ENCODE measurements at places on chromosomes 1 and 21.

DNA sequence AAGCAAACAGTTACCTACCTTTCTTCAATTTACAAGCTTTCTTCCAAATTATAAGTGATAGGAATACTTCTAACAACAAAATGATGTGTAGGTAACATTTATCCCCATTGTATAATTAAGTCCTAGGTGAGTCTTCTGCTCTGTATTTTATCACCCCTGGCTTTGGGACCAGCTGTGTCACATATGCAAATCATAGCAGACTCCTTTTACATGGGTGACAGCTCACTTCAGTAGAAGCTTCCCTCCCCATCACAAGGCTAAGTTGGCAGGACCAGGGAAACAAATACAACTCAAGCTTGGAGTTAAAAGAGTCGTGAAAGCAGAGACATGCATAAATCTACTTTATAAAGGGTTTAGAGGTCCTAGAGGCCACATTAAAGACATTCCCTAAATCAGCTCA is 121.1 kb upstream of the RUNX1 start:
- DNase-seq, result no peak

- no peak for DNase-seq
These were observed 178.9 kb upstream of the FOXD3 start for GRCh38 chr1:63143482-63143881.

- DNase-seq, result no peak
These were observed 274.5 kb downstream of the S1PR1 start for GRCh38 chr1:101511202-101511891.

DNA sequence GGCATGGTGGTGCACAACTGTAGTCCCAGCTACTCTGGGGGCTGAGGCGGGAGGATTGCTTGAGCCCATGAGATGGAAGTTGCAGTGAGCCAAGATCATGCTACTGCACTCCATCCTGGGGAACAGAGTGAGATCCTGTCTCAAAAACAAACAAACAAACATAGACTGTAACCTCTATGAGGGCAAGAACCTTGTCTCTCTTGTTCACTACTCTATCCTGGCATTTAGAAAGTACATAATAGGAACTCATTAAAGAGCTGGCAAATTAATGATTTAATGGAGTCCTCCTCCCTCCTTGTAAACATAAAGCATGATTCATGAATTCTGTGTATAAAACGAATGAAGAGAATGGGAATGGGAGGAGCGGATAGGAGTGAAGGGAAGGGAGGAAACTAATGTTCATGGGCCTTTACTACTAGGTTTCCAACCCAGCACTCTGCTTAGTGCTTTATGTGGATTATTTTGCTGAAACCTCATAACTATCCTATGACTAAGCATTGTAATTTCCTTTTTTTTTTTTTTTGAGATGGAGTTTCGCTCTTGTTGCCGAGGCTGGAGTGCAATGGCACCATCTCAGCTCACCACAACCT is 8.6 kb downstream of the LMOD1 start:
- DNase-seq, result no peak

GRCh38 chr1:174017231-174017970 is 4.8 kb downstream of the RC3H1 start:
- DNase-seq, result no peak

DNA sequence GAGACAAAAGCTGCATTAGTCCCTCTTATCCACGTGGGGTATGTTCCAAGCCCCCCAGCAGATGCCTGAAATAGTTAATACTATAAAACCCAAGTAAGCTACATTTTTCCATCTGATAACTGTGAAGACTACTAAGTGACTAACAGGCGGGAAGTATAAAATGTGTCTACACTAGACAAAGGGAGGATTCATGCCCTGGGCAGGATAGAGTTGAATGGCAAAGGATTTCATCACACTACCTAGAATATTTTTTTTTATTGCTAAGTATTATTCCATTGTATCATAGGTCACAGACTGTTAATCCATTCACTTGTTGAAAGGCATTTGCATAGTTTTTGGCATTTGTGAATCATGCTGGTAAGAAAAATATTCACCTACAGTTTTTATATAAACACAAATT is 26.4 kb upstream of the CFHR4 start:
- no peak for DNase-seq

DNA sequence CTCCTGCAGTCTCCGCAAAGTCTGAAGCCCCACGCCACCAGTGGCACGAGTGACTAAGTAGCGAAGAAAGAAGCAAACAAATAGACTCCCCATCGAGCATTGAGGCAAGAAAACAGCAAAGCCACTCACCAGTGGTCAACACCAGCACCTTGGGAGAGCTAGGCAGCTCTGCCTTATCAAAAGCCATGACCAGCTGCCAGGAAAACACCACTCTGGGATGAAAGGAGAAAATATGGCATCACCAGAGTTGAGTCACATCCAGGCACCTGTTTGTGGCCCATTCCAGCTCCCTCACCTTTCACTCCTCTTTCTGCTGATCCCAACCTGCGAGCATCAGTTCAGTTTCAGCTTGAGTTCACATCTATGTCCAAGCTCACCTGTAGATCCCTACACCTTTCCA is 17.2 kb downstream of the PDZK1 start:
- DNase-seq, result no peak

DNA sequence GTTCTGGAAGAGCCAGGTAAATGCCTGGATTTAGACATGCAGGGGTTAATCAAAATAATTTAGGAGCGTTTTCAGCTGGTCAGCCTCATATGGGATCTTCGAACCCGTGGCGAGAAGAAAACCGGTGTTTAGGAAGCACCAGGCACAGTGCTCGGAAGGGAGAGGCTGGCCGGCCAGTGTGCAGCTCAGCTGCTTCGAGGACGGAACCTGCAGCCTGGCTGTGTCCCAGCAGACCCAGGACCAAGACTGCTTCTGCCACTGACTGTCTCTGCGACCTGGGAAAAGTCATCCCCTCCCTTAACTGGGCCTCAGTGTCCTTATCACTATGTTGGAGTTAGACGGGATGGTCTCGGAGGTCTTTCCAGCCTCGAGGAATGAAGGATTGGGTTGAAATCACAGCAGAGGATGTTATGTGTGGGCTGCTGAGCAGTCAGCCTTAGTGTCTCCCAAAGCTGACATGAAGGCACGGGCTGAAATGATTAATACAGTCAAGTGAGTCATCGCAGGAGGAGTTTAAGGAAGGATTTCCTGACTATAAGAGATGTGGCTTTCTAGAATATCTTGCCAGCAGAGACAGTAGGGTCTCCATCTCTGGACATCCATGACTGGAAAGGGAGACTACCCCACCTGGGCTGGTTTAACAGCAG is 20.8 kb downstream of the PPFIA4 start:
- DNase-seq, result no peak

GRCh38 chr1:75708910-75709309 is 15.6 kb upstream of the ACADM start:
- no peak for DNase-seq

- DNase-seq, result no peak
These were observed 35.6 kb downstream of the NUF2 start for GRCh38 chr1:163357378-163357777.

DNA sequence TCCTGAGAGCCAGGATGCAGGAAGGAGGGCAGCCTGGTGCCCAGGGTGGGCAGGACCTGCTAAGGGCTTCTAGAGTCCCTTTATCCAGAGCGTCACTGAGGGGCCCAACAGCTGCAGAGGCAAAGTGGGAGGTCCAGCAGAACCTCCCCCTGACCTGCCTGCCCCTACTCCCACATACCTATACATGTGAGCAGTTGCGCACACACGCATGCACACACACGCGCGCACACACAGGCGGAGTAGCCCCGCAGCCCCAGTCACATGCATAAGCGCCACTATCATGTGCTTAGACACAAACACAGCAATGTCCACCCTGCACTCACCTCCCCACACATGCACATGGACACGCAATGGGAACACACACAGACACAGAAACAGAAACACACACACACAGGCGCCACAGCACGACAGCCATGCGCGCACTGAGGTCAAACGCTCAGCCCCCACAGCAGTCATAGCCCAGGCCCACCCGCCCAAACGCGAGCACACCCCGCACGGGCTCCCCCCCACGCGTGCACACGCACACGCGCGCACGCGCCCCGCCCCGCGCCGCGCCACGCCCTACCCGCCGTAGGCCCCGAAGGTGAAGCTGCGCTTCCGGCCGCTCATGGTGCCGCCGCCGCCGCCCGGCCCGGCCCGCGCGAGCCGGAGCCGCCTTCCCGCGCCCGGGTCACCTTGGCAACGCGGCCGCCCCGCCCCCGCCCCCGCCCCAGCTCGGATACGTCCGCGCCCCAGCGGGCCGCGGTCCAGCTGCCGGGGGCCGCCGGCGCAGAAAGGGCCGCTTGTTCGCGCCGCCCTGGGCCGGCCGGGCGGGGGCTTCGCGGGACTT is 17.7 kb downstream of the RAP1GAP start:
- DNase-seq, result no peak

DNA sequence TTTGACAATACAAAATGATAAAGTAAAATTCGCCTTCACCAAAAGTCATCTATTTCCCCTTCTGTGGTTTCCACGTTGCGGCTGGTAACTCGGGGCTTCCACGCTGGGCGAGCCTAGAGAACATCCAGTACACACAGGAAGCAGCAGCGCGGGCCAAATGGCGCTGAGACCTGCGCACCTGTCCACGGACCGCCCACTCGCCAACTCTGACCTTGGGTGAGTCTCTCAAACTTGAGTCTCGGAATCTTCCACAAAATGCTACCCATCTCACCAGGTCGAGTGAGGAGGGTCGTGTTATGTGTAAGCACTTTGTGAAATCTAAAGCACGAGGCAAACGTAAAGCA is 820 bp upstream of the TTF2 start:
- no peak for DNase-seq

GRCh38 chr1:245542365-245542764 is 387.6 kb downstream of the KIF26B start:
- no peak for DNase-seq

GRCh38 chr1:189804352-189804751 is 673.3 kb downstream of the BRINP3 start:
- no peak for DNase-seq

- DNase-seq, result no peak
These were observed 83.8 kb downstream of the EVI5 start for GRCh38 chr1:92701147-92701546.

DNA sequence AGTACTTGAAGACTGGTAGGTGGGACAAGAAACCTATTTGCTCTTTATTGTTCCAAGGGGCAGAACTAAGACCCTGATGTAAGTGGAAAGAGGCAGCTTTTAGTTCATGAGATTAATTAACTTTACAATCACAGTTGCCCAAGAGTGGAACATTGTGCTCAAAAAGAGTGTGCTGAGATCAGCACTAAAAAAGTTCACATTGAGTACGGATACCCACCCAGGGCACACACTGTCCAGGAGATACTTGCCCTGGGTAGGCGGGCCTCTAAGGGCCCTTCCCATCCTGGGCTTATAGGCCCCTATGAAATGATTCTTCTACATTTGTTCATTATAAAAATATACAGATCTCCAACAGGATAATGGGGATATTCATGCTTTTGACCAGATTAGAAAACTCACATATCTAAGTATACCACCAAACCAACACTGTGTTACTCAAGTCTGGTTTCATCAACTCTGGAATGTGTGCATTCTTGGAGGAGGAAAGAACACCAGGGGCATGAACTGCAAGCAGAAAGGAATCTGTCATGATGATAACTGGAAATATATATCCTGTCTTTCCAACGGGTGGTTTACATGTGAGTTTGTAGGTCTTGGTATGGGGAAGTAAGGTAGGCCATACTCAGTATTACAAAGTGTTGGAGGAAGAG is 626.2 kb downstream of the SMYD3 start:
- no peak for DNase-seq

- DNase-seq, result no peak
These were observed 431 bp downstream of the EEIG2 start for GRCh38 chr1:108560189-108560873.

- no peak for DNase-seq
These were observed 35.9 kb downstream of the TCP10L start for GRCh38 chr21:32549440-32549839.

GRCh38 chr1:17137441-17137840 is 18.2 kb upstream of the PADI2 start:
- no peak for DNase-seq

GRCh38 chr1:228781161-228781808 is 46.0 kb downstream of the RHOU start:
- DNase-seq, result no peak

DNA sequence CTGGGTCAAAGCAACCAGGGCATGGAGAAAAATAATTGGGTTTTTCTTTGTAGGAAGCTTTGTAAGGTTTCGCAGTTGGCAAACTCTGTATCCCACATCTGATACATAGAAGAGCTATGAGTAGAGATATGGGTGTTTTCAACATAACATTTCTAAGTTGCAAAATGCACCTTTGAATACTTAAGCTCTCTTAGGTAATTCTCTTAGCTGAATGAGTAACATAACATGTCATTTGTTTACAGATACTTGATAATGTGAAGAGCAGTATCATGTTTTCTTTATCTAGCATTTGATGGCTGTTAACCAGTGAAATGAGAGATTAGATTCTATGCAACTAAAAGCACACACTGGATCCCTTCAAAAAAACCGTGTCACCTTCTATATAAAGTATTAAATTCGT is 21.6 kb downstream of the RAVER2 start:
- DNase-seq, result no peak

DNA sequence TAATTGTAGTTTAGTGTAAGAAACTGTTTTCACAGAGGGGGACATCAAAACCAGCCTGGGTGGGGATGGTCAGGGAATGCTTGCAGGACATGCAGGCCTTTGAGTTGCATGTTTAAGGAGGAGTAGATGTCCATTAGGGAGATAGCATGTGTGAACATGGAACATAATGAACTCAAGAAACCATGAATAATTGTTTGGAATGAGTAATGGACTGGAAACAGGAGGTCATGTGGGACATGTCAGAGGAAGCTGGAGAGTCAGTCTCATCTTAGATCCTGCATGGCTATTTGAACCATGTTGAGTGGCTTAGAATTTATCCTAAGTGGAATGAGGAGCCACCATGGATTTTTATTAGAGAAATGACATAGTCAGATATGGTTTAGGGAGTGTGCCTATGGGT is 86.4 kb downstream of the RPE65 start:
- no peak for DNase-seq

DNA sequence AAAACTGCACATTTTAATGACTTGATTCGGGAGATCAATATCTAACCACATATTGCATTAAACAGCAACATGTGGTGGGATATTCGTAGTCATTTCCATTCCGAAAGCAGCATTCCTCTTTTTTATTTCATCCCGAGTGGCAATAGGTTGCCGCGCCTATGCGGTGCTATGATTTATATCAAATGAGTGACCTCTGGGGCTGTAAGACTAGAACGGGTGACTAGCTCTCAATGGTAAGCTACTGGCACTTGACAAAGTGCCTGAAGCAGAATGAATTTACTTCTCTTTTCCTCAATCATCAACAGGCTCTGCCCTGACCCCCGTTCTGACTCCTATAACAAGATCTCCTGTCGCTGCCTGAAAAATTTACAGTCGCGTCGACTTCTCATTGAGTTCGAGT is 162.3 kb downstream of the ZNF281 start:
- no peak for DNase-seq

GRCh38 chr1:238962941-238963340 is 423.4 kb upstream of the CHRM3 start:
- DNase-seq, result no peak

- no peak for DNase-seq
These were observed 20.9 kb upstream of the SAMD11 start for GRCh38 chr1:902802-903201.

- DNase-seq, result no peak
These were observed 119.2 kb downstream of the CDC7 start for GRCh38 chr1:91619881-91620280.

- no peak for DNase-seq
These were observed 2.7 kb upstream of the RUNX3 start for GRCh38 chr1:24932725-24933294.

All from left renal pelvis (tissue), 4 donors.